Activated naive CD4-positive, alpha-beta T cell treated with anti-CD3 and anti-CD28 coated beads, Interleukin-2, amount 50 U/mL, for 16 hours (primary cell): ENCODE measurements at places on chromosomes 6 and 20.

DNA sequence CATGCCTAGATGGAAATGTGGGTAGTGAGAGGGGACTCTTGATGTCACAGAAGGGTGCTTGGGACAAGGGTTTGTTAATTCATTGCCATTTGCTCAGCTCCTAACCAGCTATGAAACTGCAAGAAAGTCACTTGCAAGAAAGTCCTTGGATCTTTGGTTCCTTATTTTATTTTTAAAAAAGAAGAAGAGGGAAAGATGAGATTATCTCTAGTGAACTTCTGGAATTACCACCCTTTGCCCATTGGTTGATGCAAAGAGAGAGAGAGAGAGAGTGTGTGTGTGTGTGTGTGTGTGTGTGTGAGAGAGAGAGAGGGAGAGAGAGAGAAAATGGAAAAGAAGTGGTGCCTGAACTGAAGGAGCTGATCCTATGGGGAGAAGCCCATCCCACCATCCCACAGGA lies 4.6 kb upstream of the SFT2D1 start:
- DNase-seq = no peak

DNA sequence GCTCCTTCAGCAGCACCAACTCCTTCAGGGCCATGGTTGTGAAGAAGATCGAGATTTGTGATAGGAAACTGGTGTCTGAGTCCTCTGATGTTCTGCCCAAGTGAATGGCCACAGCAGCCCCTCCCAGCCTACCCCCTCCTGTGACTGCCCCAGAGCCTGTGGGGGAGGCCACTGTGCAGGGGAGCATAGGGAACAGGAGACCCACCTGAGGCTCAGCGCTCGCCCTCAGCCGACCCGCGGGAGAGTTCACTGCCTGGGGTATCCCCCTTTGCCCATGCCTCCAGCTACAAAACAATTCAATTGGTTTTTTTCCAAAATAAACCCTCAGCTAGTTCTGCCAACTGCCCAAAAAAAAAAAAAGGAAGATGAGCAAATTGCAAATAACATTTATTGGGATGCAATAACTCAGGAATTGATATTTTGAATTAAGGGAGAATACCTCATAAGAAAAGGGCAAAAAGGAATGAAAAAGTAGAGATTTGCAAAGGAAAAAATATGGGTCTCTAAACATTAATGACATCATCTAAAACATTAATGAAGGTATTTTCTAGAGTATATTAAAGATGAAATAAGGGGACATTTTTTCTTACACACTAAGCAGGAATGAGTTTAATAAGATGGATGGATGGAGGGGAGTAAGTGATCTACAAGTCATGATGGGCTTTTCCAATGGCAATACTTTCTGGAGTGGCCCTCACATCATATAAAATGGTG lies 46.1 kb downstream of the KIAA0319 start:
- no peak for DNase-seq

- DNase-seq = no peak
These were observed 244.4 kb downstream of the SAMD5 start for GRCh38 chr6:147752689-147753403.

DNA sequence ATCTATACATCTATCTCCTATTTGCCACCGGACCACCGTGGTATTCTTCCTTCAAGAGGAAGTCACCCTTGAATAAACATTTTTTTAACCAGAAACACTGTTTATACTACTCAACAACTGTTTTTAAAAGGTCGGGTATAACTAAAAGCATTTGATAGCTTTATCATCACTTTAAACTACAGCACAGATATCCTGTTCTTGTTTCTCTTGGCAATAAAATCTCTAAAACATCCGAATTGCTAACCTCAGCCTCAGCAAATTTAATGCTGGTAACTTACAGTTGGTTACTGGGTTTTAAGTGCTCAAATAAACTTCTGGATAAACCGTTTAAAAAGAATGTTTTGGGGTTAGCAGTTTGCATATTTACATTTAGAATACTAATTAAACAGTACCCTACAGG lies 20.4 kb downstream of the ZUP1 start:
- DNase-seq = no peak

- DNase-seq = no peak
These were observed 156.6 kb upstream of the OPRM1 start for GRCh38 chr6:153882411-153882810.

DNA sequence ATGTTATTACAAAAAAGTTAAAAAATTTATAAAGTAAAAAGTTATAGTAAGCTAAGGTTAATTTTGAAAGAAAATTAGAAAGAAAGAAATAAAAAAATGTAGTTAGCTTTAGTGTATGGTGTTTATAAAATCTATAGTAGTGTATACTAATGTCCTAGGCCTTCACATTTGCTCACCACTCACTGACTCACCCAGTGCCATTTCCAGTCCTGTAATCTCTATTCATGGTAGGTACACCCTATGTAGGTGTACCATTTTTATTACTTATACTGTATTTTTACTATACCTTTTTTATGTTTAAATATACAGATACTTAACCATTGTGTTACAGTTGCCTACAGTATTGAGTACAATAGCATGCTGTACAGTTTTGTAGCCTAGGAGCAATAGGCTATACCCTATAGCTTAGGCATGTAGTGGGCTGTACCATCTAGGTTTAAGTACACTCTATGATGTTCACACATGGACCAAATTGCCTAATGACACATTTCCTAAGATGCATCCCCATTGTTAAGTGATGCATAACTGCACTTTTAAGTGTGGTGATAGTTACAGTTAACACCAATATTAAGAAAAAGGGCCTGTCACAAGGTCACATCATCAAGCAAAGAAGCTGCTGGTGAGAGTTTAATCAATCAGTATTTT lies 8.0 kb downstream of the CD2AP start:
- no peak for DNase-seq

GRCh38 chr20:36249450-36249849 lies 13.2 kb downstream of the AAR2 start:
- DNase-seq = no peak

DNA sequence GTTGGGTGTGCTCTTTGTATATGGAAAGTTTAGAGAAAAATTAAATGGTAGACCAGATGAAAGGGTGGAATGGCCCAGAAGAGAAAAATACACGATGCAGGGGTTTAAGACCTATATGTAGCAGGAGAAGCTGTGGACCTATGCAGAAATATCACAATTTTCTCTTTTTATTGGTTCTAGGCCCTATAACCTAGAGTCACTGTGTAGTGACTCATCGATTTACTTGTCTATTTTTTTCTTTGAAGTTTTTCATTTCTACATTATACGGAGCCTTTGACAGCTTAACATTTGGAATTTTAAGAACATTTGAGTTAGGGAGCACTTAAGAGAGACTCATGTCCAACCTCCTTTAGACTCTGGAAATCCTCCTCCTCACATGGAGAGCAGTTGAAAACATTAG lies 28.3 kb upstream of the ADGRF1 start:
- no peak for DNase-seq

GRCh38 chr20:61449057-61449609 lies 197.1 kb downstream of the CDH4 start:
- no peak for DNase-seq

DNA sequence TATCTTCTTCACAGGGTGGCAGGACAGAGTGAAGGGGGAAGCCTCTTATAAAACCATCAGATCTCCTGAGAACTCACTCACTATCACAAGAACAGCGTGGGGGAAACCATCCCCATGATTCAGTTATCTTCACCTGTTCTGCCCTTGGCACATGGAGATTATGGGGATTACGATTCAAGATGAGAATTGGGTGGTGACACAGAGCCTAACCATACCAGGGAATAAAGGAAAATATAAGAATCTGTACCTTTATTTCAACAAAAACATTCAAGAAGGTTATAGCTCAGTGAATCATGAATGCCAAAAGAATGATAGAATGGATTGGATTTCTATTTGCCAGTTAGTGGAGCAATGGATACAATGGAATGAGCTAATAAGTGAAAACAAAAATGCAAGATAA lies 214.4 kb downstream of the PTPRK start:
- no peak for DNase-seq

DNA sequence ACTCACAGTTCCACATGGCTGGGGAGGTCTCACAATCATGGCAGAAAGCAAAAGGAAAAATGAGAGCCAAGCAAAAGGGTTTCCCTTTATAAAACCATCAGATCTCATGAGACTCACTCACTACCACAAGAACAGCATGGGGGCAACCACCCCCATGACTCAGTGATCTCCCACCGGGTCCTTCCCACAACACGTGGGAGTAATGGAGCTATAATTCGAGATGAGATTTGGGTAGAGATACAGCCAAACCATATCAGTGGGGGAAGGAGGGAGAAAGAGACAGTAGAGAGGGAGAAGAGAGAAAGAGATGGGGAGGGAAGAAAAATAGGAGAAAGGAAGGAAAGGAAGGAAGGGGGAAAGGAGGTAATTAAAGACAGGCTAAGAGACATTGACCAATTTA lies 30.1 kb downstream of the GMDS start:
- DNase-seq = no peak

- DNase-seq = no peak
These were observed 5.3 kb downstream of the CDKN1A start for GRCh38 chr6:36683656-36684446.

GRCh38 chr6:129014302-129014701 lies 131.4 kb downstream of the LAMA2 start:
- no peak for DNase-seq

DNA sequence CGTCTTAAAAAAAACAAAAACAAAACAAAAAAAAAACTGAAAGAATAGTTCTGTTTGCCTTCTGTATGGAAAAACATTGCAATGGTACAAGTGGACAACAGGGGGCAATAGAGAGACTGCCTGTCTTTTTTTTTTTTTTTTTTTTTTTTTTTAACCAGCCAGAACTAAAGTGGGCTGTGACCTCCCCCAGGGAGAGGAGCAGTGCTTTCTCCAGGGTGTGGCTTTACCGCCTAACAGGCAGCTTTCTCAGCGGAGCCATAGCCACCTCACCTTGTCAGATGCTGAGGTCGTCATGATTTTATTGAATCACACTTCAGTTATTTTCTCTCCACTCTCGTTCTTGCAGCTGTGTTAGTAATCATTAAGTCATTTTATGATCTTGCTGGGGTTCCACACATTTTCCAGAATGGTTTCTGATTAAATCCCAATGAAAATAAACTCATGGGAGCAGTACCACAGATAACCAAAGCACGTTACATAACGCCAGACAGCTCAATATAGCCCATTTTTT lies 78.4 kb downstream of the GMPR start:
- DNase-seq = no peak

GRCh38 chr6:54988576-54988975 lies 142.0 kb downstream of the FAM83B start:
- no peak for DNase-seq

GRCh38 chr6:106924694-106925523 lies 49.6 kb downstream of the CD24 start:
- DNase-seq = no peak

DNA sequence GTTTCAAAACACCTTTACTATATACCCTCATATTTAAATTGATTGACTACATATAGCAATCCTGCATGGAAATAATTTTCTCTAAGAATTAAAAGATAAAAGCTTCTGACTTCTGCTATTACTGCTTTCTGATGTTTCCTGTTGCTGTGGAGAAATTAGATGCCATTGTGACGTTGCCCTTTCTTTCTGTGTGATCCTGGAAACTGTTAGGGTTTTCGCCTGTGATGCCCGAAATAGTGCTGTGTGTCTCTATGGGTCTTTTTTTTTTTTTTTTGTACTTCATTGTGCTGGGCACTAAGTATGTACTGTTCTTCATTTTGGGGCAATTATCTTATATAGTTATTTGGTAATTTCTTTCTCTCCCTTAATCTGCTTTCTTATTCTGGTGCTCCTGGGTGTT lies 205.0 kb downstream of the ARID1B start:
- DNase-seq = no peak

DNA sequence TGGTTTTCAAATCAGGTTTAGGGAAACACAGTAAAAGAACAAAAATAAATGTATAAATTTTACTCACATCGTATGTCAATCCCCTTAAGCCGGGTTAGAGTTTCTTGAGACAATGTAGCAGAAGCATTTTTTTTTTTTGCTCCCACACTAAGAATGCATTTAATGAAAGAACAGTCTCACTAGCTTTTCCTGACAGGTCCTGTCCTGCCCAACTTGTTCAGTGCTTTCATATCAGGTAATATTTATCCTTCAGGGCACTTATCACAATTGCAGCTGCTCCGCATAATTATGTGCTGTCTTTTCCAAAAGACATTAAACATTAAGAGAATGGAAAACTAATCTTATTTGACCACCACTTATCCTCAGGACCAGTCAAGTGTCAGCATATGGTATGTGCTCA lies 632.0 kb downstream of the HTR1B start:
- DNase-seq = no peak

GRCh38 chr20:50615407-50615806 lies 75.9 kb downstream of the RIPOR3 start:
- no peak for DNase-seq
